Activated CD4-positive, alpha-beta T cell treated with anti-CD3 and anti-CD28 coated beads, Interleukin-2, amount 10 ng/mL, durations not matched to agents 24 days and 14 days (primary cell): ENCODE measurements at places on chromosomes 7 and 10. TPM values are rescaled to one million over a fixed set of nuclear protein-coding genes. Genes with fewer than 3 reads are reported as not detected.
A peak's percentile ranks its signal among the peaks of the same experiment; 100 is the strongest.

ZNF212 gene
- total RNA-seq: 18.0 and 18.7 TPM in 2 replicates

DNA sequence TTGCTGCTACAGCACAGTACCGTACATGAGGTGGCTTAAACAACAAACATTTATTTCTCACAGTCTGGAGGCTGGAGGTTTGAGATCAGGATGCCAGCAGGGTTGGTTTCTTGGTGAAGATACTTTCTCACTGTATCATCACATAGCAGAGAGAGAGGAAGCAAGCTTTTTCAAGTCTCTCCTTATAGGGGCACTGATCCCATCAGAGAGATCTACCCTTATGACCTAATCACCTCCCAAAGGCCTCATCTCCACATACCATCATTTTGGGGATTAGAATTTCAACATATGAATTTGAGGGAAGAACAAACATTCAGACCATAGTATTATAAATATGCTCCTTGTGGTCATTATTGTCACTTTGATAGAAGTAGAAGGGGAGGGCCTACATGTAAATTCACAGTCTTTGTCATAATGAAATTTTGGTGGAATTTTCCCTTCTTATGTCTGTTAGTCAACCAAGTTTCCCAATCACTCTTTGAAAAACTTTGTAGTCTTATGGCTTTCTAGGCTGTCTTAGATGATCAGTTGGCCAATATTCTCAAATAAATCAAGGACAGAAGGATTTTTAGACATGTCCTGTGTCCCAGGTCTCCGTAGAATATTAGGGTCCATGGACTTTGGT, 606.2 kb downstream of the LRMDA start:
- H3K27ac ChIP-seq: no peak overlapping the region
- no peaks in the 10 kb centered on the region for H3K36me3 ChIP-seq
- H3K4me3 ChIP-seq: no peak overlapping the region

DNA sequence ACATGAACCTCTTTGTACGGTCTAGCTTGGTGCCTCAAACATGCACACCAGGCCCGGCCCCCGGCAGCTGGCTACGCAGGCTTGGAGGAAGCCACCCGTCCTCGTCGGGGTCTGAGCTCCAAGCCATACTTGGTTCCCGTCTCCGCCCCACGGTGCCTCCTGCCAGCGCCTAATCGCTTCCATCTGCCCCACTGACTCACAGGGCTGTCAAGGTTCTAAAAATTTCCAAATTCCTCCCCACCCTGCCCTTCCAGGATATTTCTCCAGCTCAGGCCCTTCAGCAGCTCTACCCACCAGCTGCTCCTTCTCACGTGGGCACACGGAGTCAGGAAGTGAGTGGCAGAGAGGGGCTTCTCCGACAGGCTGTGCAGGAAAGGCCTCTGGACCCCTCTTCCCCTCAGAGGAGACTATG, 38.8 kb downstream of the TMEM270 start:
- no peak overlapping the region for H3K27ac ChIP-seq
- DNase-seq: no peak
- H3K36me3 ChIP-seq: no peaks in the 10 kb centered on the region

FAM25C gene
- not detected in 2 replicates for total RNA-seq

FAM180A gene
- not detected in 2 replicates for total RNA-seq

KLLN gene
- 0.54 and 1.0 TPM in 2 replicates for total RNA-seq

- DNase-seq: no peak
- H3K4me3 ChIP-seq: no peak overlapping the region
- no peak overlapping the region for H3K27ac ChIP-seq
- H3K4me1 ChIP-seq: no peaks in the 10 kb centered on the region
These were observed 982.8 kb upstream of the SORCS1 start for GRCh38 chr10:108147346-108147745.

GRCh38 chr7:93036807-93037206, 81.0 kb downstream of the SAMD9 start:
- no peak overlapping the region for H3K4me3 ChIP-seq
- peaks cover 3% of the 10 kb centered on the region for H3K36me3 ChIP-seq
- peaks cover 26% of the 10 kb centered on the region for H3K4me1 ChIP-seq
- peak; percentile 83 for DNase-seq
- no peaks in the 10 kb centered on the region for H3K27me3 ChIP-seq

- H3K4me1 ChIP-seq: peaks cover 3% of the 10 kb centered on the region
- peak; percentile 93 for DNase-seq
- H3K27me3 ChIP-seq: peaks cover 16% of the 10 kb centered on the region
- no peak overlapping the region for H3K4me3 ChIP-seq
These were observed 27.3 kb downstream of the PPIF start for GRCh38 chr10:79374312-79375191.

DNA sequence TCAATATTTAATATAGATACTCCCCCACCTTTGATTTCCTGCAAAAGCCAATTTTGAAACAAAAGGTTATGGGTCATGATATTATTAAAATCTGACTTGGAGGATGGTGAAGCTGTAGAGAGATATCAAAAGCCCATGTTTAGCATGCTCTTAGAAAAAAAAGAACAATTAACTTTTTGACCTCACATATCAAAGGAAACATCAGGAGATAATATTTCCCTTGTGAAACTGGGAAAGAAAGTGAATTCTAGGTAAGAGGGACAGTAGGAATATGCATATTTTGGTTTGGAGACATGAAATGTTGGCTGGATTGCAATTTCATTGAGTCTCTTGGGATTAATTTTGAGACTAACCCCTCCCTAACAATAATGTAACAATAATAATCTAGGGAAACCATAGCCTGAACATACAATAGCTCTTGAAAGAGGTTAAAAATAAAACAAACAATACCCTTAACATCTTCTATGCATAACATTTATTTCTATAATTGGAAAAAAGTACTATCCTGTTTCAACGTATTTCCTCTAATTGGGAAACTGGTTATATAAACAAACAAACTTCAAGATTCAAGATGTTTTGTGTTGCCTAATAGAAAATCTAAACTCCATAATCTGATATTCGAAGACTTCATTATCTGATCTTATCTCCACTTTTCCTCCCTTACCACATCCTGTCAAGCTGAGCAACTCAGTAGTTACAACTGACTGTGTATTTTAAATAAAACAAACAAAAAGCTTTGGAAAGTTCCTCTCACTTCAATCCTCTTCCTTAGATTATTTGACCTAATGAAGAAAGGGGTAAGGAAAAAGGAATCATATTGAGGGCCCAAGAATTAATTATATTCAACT, 14.8 kb downstream of the TMEM26 start:
- H3K4me1 ChIP-seq: peaks cover 9% of the 10 kb centered on the region
- H3K27me3 ChIP-seq: peaks cover 5% of the 10 kb centered on the region
- H3K4me3 ChIP-seq: no peak overlapping the region
- H3K36me3 ChIP-seq: no peaks in the 10 kb centered on the region
- DNase-seq: no peak

DNA sequence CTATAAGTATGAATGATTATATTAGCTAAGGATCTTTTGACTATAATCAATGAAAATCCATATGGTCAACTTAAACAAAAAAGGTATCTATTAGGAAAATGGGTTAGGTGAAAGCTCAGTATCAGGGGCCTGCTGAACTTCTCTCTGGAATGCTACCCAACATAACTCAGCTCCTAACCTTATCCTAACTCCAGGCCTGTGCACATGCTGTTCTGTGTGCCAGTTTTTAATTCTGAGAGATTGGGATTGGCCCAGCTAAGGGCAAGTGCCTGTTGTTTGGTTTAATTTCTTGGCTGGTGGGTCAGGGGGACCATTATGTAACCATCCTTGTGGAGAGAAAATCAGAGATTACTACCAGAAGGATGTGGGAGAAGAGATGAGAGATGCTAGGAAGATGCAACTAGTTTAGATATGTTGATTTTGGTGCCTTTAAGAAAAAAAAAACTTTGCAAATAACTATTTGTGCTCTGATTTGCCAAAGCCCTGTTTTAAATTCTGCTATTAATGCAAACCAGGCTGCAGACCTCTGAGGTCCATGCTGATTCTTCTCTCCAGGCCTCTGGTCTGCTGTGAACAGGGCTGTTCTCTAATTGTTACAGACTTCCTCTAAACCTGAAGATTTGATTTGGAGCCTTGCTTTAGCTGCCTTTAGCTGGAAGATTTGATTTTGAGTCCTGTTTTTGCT, 23.9 kb upstream of the HDAC9 start:
- no peak for DNase-seq
- H3K36me3 ChIP-seq: no peaks in the 10 kb centered on the region
- no peaks in the 10 kb centered on the region for H3K4me1 ChIP-seq
- no peak overlapping the region for H3K4me3 ChIP-seq

PLXNA4 gene
- total RNA-seq: 0.54 and 0.70 TPM in 2 replicates

ACSM6 gene
- total RNA-seq: not detected in 2 replicates

GRCh38 chr7:38211940-38212339, 33.9 kb downstream of the STARD3NL start:
- DNase-seq: no peak
- peaks cover 14% of the 10 kb centered on the region for H3K4me1 ChIP-seq
- H3K27me3 ChIP-seq: no peaks in the 10 kb centered on the region
- H3K36me3 ChIP-seq: peaks cover 8% of the 10 kb centered on the region

PNLIPRP2 gene
- not detected in 2 replicates for total RNA-seq

DNA sequence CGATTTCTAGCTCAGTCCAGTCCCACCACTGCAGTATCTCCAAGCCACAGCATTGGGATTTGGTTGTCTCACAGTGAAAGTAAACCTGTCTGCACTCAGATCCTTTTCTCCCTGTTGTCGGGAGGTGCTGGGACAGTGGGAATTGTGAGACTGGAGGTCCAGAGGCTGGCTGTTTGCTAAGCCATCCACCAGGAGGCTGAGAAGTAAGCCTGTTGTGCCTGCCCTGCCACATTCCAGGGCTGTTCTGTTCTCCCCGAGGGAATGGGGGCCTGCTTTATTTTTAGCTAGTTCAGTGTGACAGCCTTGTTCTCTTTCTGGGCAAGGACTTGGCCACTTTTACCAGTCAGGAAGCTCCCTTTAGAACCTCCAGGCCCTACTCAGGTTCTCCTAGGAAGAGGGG, 54.9 kb downstream of the HK1 start:
- H3K4me1 ChIP-seq: peaks cover 43% of the 10 kb centered on the region
- H3K36me3 ChIP-seq: peaks cover 12% of the 10 kb centered on the region

DNA sequence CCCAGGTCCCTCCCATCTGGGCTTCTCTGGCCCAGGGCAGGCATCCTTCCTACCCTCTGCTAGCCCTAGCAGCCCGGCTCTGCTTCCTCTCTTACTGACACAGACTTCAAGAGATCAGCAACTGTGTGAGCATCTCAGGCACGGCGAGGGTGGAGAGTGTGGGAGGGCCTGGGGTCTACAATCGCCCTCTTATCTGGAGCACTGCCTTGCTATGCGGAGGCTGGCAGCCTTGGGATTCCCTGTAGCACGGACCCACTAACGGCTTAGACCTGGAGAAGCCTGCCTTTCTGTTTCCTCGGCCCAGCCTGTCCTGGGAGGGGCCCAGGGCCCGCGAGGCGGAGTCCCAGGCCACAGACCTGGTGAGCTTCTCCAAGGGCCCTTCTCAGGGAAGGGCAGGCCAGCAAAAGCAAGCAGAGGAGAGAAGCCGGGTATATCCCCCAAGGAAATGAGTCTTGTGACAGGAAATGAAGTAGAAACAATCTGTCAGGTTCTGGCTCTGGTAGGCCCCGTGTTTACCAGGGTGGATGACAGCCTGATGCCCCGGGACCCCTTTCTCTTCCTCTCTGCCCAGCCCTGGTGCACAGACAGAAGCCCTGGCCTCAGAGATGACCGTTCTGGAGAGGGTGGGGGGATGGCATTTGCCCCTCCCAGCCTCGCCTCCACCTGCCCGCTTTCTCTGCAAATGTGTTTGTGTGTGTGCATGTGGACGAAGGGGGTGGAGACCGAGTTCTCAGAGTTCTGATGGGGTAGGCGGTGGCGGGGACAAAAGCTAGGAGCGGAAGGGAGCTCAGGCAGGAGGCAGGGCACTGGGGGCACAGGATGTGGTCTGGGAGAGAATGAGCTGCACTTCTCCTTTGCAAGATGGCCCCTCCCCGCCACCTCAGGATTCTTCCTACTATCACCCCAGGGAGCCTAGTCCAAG, 2.5 kb downstream of the LRCH4 start:
- no peaks in the 10 kb centered on the region for H3K27me3 ChIP-seq
- peaks cover 30% of the 10 kb centered on the region for H3K4me1 ChIP-seq
- H3K36me3 ChIP-seq: peaks cover 11% of the 10 kb centered on the region
- H3K27ac ChIP-seq: peak overlapping the region; percentile 96
- DNase-seq: peak; percentile 93

FAM25A gene
- not detected in 2 replicates for total RNA-seq

ACSL5 gene
- 42.8 and 48.6 TPM in 2 replicates for total RNA-seq

- H3K4me3 ChIP-seq: peak overlapping the region; percentile 6
- H3K4me1 ChIP-seq: peaks cover 17% of the 10 kb centered on the region
- H3K27ac ChIP-seq: peak overlapping the region; percentile 78
These were observed 67.4 kb downstream of the ZNF438 start for GRCh38 chr10:30963992-30964930.

DNA sequence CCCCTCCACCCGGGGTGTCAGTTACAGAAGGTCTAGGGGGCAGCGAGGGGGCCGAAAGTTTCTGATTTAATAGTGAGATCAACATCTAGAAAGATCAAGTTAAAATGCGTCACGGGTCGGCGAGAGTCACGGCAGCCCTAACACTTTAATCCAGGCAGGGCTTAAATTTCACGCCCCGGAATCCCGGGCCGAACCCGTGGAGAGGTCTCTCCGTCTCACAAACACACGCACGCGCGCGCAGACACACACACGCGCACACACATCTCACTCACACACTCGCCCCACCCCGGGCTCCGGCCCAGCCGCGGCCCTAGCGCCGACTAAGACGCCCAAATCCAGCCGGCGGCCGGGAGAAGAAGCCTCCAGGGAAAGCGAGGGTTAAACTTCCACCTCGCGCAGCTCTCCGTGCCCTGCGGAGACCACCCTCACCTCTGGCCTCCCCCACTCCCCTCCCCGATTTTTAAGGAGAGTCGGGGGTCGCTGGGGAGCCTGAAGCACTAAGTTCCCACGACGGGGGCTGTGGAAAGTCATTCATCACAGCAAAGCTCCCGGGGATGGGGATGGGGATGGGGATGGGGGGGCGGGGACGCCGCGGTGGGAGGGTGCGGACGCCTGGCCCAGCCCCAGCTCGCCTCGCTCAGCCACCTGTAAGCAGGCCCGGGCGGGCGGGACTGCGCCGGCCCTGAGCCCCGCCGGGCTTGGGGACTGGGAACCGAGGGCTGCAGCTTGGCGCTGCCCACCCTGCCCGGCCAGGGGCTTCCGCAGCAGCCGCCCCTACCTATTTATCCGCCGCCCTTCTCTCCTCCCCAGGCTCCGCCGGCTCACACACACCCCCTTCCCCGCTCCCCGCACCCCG, 1.6 kb downstream of the PDGFA start:
- peak overlapping the region; percentile 84 for H3K4me3 ChIP-seq
- H3K27me3 ChIP-seq: peaks cover 32% of the 10 kb centered on the region
- peak; percentile 69 for DNase-seq
- H3K36me3 ChIP-seq: no peaks in the 10 kb centered on the region

ABCB4 gene
- not detected in 2 replicates for total RNA-seq
